Chondrocyte (in vitro differentiated cells): ENCODE measurements at places on chromosomes 7 and 10. TPM values are rescaled to one million over a fixed set of nuclear protein-coding genes. Genes with fewer than 3 reads are reported as not detected.

DNA sequence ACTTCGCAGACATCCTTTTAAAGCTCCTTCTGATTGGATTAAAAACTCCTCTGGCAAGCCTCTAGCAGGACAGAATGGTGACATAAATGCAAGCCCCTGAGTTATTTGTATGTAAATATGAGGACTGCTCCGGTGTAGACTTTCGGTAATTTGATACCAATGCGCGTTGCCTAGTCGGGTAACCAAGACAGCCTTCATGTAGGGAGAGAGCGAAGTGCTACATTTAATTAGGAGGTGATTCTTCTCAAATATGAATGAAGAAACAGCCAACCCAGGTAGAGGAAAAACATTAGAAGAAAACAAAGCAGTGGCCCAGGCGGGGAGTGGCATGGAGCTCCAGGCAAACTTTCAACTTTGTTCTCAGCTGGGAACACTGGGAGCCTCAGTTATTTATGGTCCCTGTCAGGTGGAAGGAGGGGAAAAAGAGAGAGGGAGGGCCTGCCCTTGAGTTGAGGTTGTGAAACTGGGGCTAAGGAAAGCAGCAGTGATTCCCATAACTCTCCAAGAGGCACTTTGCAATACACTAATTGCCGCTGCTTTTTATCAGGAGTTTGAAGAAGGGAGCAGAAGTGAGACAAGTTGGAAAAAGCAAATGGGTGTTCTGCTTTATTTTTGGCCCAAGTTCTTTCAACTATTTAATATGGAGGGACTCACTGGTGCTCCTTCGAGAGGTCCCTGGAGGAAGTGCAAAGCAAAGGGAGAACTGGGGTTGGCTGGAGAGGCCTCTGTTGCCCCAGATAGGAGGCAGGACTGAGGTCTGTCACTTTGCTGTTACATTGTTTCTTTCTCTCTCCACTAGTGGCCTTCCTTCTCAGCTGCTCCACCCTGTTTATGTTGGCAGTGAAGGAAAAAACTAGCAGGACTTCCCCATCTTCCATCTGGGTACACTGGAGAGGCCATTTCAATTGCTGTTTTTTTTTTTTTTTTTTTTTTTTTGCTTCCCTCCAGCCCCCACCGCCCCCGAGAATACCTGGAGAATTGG, 234.6 kb upstream of the CCDC6 start:
- H3K36me3 ChIP-seq, result peaks cover 2% of the 10 kb centered on the region
- no peak for DNase-seq

DNA sequence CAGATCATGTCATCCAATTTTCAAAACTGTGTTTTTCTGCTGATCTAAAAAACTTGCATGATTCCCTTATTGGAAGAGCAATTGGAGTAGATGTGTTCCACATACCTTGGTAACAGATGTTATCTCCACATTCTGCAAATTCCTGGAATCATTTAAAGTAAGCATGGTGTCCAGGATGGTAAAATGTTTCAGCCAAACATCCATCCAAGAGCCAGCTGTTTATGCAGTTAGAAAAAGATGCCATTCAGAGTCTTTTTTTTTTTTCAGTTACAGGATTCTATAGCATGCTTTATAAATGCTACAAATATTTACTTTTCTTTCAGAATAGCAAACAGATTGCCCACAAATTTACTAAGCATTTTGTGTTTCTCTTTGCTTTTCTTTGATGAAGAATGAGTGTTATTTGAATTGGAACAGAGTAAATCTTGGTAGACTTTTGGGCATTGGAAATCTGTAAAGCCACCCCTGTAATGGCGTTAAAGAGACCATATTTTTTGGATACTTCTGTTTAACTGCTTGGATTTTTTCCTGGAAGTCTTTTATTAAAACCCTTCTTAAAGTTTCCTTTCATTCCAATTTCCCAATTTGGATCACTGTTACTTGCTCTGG, 149.8 kb downstream of the GNAT3 start:
- H3K36me3 ChIP-seq, result peaks cover 1% of the 10 kb centered on the region
- DNase-seq, result no peak

- DNase-seq, result no peak
- peaks cover 21% of the 10 kb centered on the region for H3K4me1 ChIP-seq
- no peak overlapping the region for H3K4me3 ChIP-seq
These were observed 10.1 kb downstream of the CNOT4 start for GRCh38 chr7:135499818-135500217.

DNA sequence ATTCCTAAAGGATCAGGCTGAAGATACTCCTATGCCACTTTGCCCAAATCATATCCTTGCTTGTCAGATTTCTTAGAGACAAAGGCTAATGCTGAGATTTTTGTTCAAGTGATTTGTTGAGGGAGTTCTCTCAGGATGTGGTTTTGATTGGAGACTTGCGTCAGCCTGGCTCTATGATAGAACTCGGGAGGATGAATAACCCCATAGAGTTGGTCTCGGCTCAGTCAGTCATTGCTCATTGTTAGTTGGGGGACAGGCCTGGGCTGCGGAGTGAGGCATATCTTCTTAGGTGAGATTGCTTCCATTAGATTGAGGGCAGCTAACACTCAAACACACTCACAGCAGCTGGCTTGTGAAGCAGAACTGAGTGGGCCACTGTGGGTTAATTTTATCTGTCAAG, 203.4 kb downstream of the KIF20B start:
- H3K36me3 ChIP-seq, result no peaks in the 10 kb centered on the region
- no peak overlapping the region for H3K27ac ChIP-seq
- no peak overlapping the region for H3K4me3 ChIP-seq

DNA sequence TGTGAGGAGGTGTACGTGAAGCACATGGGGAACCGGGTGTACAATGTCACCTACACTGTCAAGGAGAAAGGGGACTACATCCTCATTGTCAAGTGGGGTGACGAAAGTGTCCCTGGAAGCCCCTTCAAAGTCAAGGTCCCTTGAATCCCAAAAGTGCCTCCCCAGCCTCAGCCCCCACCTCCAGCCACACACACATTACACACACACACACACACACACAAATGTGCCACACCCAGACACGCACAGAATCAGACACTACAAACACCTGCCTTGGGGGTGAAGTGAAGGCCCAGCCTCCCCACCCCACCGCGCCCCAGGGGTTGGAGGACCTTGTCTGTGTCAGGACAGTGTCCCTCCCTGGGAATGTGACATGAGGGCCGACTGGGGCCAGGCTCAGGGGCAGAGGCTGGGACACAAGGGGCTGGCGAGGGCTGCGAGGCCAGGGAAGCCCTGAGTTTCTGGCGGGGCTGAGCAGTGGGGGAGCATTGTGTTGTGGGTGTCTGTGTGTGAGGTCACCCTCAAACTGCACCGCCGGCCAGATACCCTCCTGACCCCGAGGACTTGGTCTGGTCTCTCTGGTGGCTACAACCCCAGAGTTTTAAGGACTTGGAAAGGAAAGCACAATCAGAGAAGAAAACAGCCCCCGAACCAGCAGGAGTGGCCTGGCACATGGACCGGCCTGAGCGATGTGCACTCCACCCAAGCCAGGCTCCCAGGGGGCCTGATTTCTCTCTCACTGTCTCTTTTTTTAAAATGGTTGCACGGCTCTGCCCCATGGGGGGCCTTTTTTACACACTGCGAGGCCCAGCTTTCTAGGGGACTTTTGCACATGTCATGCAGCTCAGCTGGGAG, 4.0 kb upstream of the ATP6V1F start:
- DNase-seq, result no peak
- H3K4me1 ChIP-seq, result peaks cover 7% of the 10 kb centered on the region
- peaks cover 20% of the 10 kb centered on the region for H3K36me3 ChIP-seq
- H3K27me3 ChIP-seq, result no peaks in the 10 kb centered on the region

DNA sequence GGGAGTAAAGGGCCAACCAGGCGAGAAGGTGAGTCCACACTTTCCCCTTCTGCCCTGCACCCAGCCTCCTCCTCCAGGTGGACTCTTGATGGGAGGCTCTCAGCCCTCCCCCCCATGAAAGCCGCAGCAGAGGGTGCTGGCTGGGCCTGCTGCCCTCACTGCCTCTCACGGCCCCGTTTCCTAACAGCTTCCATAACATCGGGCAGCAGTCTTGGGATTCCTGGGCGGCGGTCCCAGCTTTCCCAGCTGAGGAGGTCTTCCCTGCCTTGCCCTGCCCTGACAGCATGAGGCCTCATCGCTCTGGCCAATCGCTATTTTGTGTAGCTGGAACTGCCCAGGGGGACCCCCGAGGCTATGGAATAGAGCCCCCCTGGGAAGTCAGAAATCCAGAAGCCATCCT, 76.3 kb downstream of the COL13A1 start:
- peaks cover 8% of the 10 kb centered on the region for H3K4me1 ChIP-seq
- DNase-seq, result no peak
- no peak overlapping the region for H3K4me3 ChIP-seq
- no peak overlapping the region for H3K27ac ChIP-seq
- H3K36me3 ChIP-seq, result peaks cover 6% of the 10 kb centered on the region

DNA sequence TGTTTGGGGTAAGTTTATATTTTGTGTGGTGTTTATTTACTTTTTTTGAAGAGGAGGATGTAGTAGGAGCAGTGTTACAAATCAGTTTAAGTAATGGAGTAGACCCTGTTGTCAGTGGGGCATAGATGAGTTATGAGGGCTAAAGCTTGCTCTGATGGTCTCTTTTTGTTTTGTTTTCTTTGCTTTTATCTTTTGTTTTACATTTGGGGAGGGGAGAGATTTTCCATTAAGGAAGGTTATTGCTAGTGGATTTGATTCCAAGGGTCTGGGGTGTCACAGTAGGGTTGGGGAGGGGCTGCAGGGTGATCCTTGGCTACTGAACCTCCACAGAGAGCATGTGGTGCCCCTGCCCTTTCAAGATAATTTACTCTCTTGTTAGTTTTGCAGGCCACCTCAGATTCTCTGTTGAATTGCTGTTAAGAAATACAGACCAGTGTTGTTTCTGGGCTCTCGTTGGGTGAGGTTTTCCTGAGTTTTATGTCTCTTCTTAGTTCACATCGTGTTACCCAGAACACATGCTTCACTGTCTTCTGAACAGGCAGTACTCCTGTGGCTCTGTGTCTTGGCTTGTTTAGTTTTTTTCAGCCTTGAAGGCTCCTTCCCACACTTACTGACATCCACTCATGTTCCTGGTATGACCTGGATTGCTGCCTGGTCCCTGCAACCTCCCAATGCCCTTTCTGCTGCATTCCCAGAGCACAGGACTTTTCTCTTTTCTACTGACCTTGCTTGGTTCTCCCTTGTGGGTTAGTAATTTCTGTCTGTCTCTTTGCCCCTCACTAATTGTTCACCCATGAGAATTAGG, 4.2 kb downstream of the KIFBP start:
- DNase-seq, result no peak
- H3K27ac ChIP-seq, result peak overlapping the region; percentile 97
- H3K4me3 ChIP-seq, result peak overlapping the region; percentile 63
- H3K36me3 ChIP-seq, result peaks cover 1% of the 10 kb centered on the region

GRCh38 chr7:14480281-14480680, 422.3 kb downstream of the DGKB start:
- H3K27me3 ChIP-seq, result no peaks in the 10 kb centered on the region
- no peak overlapping the region for H3K27ac ChIP-seq
- no peaks in the 10 kb centered on the region for H3K4me1 ChIP-seq

GRCh38 chr10:124381011-124381611, 37.6 kb downstream of the OAT start:
- no peak for DNase-seq
- H3K27me3 ChIP-seq, result peaks cover 27% of the 10 kb centered on the region
- no peak overlapping the region for H3K4me3 ChIP-seq
- peaks cover 1% of the 10 kb centered on the region for H3K36me3 ChIP-seq
- peaks cover 5% of the 10 kb centered on the region for H3K4me1 ChIP-seq

- no peaks in the 10 kb centered on the region for H3K27me3 ChIP-seq
- no peak overlapping the region for H3K27ac ChIP-seq
- no peaks in the 10 kb centered on the region for H3K36me3 ChIP-seq
- no peak overlapping the region for H3K4me3 ChIP-seq
- peaks cover 11% of the 10 kb centered on the region for H3K4me1 ChIP-seq
These were observed 114.8 kb downstream of the SH3PXD2A start for GRCh38 chr10:103740611-103741010.

DNA sequence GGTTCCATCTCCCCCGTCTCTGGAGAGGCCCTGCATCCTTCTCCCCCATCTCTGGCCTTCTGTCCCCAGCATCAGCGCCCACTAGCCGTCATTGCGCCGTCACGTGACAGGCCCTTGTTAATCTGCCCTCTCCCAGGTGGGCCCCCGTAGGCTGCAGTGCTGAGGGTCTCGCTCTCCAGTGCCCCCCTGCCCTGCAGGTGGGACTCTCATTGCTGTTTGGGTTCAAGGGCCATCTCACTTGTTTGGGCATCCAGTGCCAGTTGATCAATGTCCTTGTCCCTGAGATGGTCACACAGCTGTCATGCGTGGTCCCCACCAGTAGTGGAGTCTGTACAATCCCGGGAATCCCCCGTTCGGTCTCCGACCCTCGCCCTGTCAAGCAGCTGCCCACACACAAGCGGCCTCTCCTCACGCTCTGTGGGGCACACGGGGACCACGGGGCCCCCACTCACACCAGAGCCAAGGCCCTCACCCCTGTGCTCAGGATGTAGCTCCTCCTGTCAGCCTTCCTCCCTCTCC, 114.0 kb downstream of the INPP5A start:
- H3K4me1 ChIP-seq, result peaks cover 3% of the 10 kb centered on the region
- H3K36me3 ChIP-seq, result peaks cover 6% of the 10 kb centered on the region
- H3K27ac ChIP-seq, result no peak overlapping the region
- H3K4me3 ChIP-seq, result no peak overlapping the region
- H3K27me3 ChIP-seq, result no peaks in the 10 kb centered on the region
- DNase-seq, result no peak

- DNase-seq, result no peak
- H3K27me3 ChIP-seq, result no peaks in the 10 kb centered on the region
- H3K27ac ChIP-seq, result no peak overlapping the region
- H3K4me3 ChIP-seq, result no peak overlapping the region
- no peaks in the 10 kb centered on the region for H3K4me1 ChIP-seq
These were observed 20.4 kb downstream of the JCAD start for GRCh38 chr10:30038781-30039536.

DNA sequence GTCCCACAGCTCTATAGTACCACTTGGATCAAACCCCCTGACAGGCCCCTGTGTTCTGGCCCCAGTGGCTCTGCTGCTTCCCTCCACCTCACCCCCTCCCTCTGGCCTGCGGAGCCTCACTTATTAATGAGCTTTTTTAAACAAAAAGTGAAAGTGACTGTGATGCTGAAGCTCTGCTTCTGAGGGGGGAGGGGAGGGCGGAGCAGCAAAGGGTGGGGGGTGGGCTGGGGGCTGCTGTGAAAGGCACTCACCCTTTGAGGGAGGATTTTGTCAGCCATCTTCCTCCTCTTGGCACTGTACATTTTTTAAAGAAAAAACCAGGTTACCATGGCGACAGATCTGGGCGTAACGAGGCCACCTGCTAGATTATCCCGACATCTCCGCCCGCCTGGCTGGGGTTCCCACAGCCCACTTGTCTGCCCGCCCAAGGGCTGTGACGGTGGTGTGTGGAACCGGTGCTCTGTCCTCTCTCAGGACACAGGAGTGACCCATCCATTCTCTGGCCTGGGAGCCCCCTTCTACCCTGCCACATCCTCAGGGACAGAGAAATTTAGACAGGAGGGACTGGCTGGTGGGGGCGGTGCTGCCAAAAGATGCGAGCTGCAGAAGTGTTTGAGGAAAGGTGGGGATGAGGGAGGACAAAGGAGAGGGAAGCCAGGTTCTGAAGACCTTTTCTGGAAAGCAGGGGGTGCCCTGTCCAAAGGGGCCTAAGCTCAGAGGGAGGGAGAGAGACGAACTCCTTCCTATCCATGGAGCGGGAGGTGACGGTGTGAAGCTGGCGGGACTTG, 4.9 kb downstream of the SMARCD3 start:
- H3K27me3 ChIP-seq, result no peaks in the 10 kb centered on the region
- no peak for DNase-seq
- no peak overlapping the region for H3K4me3 ChIP-seq
- peaks cover 23% of the 10 kb centered on the region for H3K36me3 ChIP-seq

GRCh38 chr7:37035631-37036030, 311.3 kb upstream of the AOAH start:
- H3K4me3 ChIP-seq, result no peak overlapping the region
- no peak for DNase-seq
- no peak overlapping the region for H3K27ac ChIP-seq
- no peaks in the 10 kb centered on the region for H3K36me3 ChIP-seq

The ANKIB1 gene
- 65.6 to 77.7 TPM (median 76.3 TPM) in 3 replicates for total RNA-seq

The ANKRD2 gene
- total RNA-seq, result 0.46 to 0.60 TPM (median 0.54 TPM) in 3 replicates
